Stimulated activated CD8-positive, alpha-beta memory T cell treated with anti-CD3 and anti-CD28 coated beads, Interleukin-4, amount 100 ng/mL, for 1 hour (primary cell): ENCODE measurements at places on chromosomes 3 and 15.
A peak's percentile ranks its signal among the peaks of the same experiment; 100 is the strongest.

- peak; percentile 17 for DNase-seq
These were observed 631 bp downstream of the NKTR start for GRCh38 chr3:42600958-42601675.

GRCh38 chr3:179016979-179017670 lies 54.5 kb downstream of the ZMAT3 start:
- DNase-seq = no peak

- no peak for DNase-seq
These were observed 29.6 kb downstream of the SST start for GRCh38 chr3:187640569-187641059.

DNA sequence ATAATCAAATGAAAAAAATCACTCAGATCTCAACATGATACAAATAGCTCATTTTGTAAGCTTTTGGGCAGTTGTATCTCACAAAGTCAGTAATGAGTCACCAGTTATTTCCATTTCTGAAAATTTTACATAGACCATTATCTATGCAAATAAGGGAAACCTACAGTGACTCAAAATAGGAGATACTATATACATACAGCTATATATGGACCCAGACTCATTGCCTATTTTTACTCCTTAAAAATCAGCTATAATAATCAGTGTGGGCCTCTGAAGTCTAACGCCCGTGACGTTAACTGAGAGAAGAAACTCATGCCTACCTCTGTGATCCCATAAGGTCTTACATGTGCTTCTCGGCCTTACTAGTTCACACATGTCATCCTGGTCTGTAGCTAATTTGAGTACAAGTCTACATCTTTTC lies 31.6 kb downstream of the LRIG1 start:
- DNase-seq = no peak

- no peak for DNase-seq
These were observed 24.6 kb upstream of the LRRFIP2 start for GRCh38 chr3:37198996-37199395.

GRCh38 chr3:80097674-80098073 lies 329.9 kb upstream of the ROBO1 start:
- DNase-seq = no peak

DNA sequence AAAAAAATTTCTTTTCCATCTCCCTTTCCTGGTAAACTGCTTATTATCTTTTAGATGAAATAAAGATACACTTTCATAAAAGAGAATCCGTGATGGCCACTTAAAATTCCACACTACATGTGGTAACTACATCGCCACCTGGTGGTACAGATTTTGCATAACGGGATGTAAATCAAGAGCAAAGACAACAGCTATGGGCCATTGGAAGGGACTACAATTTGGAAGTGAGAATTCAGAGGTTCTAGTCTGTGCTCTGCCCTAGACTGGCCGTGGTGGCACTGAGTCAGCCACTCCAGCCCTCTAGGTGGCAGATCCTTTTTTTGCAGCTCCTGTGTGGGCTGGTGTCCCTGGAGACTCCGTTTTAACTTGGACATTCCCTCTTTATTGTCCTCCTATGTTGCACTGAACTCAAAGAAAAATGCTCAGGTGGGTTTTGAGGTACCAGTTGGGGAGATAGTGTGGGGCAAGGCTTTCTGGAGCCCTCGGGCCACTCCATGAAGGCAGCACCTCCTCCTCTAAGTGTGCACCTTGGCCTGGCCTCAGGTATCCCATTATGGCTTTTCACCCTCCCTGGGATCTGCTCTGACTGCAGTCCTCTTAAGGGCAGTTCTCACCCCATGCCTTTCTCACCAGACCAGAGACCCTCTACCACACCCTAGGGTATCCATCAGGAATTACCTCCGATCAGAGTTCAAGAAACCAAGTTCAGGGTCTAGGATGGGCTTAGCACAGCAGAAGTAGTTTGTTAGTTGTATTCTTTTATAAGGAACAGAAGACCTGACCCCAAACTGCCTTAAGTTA lies 54.9 kb downstream of the SPSB4 start:
- DNase-seq = peak; percentile 13

- DNase-seq = no peak
These were observed 17.0 kb upstream of the ACTC1 start for GRCh38 chr15:34812369-34812768.

DNA sequence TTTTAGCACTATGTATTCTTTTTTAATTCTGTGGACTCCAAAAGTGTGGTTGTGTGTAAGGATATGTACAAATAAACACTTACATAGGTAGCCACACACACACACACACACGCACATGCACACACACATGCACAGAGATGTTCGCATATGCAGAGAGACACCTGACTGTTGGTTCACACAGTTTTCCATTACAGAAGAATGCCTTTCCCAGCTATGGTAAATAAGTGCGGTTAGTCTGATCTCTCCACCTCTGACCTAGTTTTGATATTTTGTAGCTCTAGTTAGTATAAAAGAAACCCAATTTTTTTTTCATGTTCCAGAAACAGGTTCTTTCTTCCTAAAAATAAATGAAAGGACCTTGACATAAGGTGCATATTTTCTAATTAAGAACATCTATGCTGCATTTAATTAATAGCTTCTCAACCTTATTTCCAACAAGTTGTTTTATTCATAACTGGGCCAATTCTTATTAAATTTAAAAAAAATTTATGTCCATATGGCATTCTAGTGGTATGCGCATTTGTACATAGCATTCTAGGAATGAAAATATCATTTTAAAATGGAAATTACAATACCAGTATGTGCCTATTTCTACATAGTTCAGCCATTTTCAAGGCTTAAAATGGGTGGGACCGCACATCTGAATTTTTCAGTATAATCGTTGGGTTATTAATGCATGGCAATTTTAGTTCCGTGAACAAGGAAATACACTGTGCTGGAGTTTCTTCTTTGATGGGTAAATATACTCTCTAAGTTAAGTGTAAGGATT lies 27.2 kb downstream of the TMEM108 start:
- DNase-seq = no peak

- no peak for DNase-seq
These were observed 242.9 kb downstream of the WNT5A start for GRCh38 chr3:55244247-55244646.

DNA sequence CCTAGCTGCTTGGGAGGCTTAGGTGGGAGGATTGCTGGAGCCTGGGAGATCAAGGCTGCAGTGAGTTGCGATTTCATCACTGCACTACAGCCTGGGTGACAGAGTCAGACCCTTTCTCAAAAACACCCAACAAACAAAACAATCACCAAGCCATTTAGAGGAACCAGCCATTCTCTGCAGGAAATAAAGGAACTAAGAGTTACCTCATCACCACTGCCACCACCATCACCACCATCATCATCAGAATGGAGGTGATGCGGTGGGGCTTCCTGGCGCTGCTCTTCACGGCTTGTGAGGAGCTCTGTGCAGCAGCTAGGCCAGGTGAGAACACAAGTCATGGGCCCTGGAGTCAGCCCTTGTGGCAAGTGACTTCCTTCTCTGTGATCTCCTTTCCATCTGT lies 37.7 kb upstream of the KLHL25 start:
- no peak for DNase-seq

- DNase-seq = no peak
These were observed 55.8 kb upstream of the PDZRN3 start for GRCh38 chr3:73680391-73681095.

GRCh38 chr3:123712077-123712860 lies 127.4 kb upstream of the HACD2 start:
- DNase-seq = no peak

- DNase-seq = no peak
These were observed 10.1 kb upstream of the LMCD1 start for GRCh38 chr3:8491271-8492144.

GRCh38 chr15:99438224-99438585 lies 127.6 kb upstream of the MEF2A start:
- DNase-seq = no peak

GRCh38 chr3:17431484-17432045 lies 310.9 kb downstream of the TBC1D5 start:
- no peak for DNase-seq

GRCh38 chr15:68423359-68424296 lies 8.3 kb downstream of the ITGA11 start:
- no peak for DNase-seq

GRCh38 chr15:91516866-91517265 lies 336.6 kb upstream of the SLCO3A1 start:
- no peak for DNase-seq

GRCh38 chr15:91946075-91946474 lies 92.6 kb downstream of the SLCO3A1 start:
- DNase-seq = no peak

GRCh38 chr3:131694376-131694775 lies 191.6 kb upstream of the MRPL3 start:
- no peak for DNase-seq

DNA sequence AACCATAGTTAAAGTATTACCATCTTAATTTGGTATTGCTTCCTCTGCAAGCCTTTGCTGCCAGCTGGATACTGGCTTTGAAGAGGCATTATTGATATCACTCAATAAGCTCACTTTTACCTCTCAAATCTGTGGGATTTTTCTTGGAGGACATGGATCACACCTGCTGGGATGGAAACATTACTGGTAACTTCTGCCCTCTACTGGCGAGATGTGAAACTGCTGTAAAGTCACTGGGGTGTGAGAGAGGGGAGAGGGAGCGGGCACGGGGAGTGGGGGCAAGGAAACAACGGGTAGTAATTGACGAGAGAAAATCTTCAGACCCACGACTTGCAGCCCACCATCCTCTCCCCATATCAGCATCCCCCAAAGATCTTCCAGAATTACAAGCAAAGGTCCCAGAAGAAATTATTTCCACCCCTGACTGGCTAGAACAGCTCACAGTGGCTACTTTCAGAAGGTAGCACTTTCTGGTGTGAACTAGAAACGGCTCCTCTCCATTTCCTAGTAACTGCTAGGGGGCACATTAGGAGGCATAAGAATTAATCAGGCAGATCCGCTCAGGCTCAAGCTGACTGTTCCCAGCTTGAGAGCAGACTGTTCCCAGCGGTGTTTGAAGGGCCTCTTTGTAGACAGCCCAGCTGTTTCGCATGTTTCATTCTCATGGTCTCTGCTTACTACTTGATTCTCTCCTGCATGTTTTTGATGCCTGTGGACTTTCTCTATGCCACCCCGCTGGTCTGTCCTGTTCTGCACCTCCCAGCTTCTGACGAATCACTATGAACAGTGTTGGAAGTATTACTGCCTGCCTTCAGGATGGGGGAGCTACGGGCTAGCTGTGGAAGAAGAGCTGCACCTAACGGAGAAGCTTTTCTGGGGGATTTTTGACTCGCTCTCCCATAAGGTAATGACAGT lies 230.4 kb upstream of the CHRM5 start:
- DNase-seq = no peak

- no peak for DNase-seq
These were observed 951.4 kb downstream of the PLOD2 start for GRCh38 chr3:145209561-145209960.

DNA sequence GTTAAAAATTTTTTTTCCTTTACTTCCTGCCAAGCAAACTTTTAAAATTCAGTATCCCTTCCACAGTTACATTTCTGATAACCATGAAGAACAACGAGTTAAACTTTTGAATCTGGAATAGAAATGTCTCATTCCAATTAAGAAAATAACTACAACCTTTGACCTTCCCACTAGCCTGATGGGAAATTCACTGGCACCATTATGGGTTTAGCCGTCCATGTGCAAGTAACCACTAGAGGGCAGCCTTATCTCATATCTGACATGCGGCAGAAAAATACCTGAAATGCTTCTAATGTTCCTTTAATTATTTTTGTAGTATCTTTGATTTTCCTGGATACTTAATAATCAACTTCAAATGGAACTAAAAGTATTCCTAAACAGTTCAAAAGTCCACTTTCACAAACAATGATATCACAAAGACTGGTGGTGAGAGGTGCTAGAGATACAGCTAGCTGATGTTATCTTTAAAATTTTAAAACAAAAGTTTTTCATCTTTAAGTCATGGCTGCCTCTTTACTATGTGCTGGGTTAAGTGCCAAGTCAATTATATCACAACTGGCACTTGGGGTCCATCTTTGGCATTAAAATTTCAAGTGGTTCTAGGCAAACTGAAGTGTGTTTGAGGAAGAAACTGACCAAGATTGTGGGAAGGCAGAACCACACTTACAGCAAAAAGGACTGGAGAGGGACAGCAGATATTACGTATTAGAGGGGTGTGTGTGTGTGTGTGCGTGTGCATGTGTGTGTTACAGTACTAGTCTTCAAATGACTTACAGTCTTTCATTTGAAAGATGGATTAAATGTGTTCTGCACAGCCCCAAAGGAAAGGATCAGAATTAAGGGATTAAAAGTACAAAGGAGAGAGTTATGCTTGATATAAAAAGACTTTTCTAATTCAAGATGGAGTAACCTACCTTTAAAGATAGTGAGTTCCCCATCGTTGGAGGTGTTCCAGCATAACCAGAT lies 107.1 kb upstream of the ICE2 start:
- DNase-seq = no peak

DNA sequence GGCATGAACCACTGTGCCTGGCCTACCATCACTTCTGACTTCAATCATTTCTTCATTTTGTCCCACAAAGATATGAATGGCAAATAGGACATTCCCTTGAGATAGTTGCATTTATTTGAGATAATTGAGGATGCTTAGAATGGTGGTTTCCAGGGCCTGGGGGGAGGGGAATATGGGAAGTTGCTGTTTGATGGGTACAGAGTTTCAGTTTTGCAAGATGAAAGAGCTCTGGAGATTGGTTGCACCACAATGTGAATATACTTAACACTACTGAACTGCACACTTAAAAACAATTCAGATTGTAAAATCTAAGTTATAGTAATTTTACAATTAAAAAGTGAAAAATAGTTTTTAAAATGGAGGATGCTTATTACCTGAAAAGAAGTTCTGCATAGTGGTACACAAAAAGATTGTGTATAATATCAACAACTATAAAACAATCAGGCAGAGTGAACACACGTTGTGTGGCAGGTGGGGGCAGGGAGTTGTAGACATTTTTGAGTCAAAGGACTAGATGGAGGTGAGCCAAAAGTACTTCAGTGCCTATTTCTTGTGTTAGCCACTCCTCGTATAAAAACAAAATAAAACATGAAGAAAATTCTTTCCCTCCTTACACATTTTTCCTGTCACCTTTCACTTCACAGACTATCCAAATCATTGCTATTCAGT lies 18.5 kb upstream of the RIOX2 start:
- no peak for DNase-seq

GRCh38 chr3:127049393-127049792 lies 66.5 kb downstream of the PLXNA1 start:
- DNase-seq = no peak

- no peak for DNase-seq
These were observed 10.5 kb downstream of the FILIP1L start for GRCh38 chr3:100103558-100104441.

DNA sequence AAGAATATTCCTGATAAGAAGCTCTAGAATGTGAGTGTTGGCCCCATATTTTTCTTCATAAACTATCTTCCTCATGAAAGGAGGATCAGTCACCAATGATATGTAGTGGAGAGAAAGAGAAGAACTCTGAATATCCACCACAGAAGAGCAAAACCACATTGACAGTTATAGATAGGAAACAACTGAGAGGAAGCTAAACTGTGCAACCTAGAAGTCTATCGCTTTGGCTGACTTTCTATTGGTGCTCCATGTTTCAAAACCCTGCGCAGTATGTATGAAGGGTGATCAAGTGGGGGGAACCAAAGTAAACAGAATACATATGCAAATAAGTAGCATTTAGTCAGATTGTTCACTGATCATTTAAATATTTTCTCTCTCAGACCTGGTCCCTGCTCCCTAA lies 41.0 kb upstream of the ZNF280D start:
- no peak for DNase-seq

- DNase-seq = no peak
These were observed 200.4 kb downstream of the ADAMTSL3 start for GRCh38 chr15:83854321-83854720.

- DNase-seq = no peak
These were observed 130.1 kb downstream of the DNAJB8 start for GRCh38 chr3:128336337-128337156.

- no peak for DNase-seq
These were observed 31.6 kb upstream of the GLCE start for GRCh38 chr15:69128667-69129311.
